ENCODE measurements at places on chromosomes 5 and 9. TPM values are rescaled to one million over a fixed set of nuclear protein-coding genes. Genes with fewer than 3 reads are reported as not detected.

- no peak for DNase-seq
These were observed 488 bp downstream of the SKIC3 start for GRCh38 chr5:95554331-95554646.

GRCh38 chr9:131304676-131305355 is 15.3 kb downstream of the PLPP7 start:
- DNase-seq = no peak

The CANX gene
- total RNA-seq = 377 TPM

The FGF18 gene
- total RNA-seq = 0.32 TPM

GRCh38 chr5:137887831-137888230 is 1.4 kb upstream of the PKD2L2 start:
- DNase-seq = no peak

The LCNL1 gene
- total RNA-seq = 0.14 TPM

DNA sequence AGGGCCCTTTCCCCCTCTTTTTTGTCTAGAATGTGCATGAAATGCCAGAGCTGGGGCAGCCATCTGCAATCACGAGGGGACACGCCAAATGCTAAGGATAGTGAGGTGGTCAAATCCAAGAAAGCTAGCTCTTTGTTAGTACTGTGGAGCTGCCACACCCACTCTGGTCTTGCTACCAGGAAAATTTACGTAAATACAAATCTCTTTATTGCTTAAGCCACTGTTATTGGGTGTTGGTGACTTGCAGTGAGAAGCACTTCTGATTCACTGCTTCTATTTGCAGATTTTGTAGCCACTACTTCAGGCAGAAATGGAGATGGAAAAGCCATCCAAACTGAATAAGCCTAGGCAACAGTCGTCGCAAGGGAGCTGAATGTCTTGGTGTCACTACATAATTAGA is 25.6 kb upstream of the SUSD1 start:
- DNase-seq = no peak

DNA sequence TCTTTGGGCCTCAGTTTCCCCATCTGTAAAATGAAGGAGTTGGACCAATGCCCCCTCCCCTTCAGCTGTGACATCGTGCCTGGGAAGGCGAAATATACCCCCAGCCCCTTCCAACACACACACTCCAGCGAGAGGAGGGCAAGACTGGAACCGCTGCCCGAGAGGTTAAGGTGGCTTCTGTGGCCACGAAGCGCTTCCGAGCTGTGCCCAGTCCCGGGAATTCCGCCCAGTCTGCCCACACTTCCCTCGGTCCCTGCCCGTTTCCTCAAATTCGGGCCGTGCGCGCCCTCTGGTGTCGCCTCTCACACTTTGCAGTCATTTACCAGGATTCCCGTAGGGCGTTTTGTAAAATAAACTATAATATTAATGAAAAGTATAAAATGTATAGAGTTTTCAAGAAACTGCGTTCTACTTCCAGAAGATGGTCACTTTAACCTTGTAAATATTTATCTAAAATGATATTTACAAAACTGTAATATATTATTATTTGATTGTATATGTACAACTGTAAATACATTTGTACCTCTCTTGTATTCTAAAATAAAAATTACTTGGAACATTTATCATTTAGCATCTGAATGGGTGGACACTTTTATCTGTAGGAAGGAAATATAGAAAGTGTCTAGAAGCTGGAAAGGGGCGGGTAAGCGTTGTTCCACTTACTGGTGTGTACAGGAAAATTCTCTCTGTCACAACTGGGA is 11.0 kb upstream of the EXOSC2 start:
- peak; percentile 37 for DNase-seq

DNA sequence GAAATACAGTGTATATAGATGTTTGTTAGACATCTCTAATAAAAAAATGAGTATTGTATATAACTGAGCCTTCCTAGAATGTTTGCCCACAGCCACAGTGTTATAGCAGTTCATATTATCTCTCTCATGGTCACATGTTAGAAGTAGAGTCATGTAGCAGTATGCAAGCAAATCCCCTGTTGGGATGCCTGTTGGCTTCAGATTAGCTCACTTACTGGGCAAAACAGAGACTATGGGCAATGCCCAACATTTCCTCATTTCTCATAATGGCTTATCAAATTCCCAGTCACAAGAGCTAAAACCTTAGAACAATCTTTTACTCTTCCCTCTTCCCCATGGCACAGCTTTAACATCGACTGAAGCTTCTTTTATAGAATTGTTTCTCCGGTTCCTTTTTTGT is 27.0 kb upstream of the PDCD1LG2 start:
- no peak for DNase-seq

GRCh38 chr5:15535938-15536337 is 36.0 kb downstream of the FBXL7 start:
- no peak for DNase-seq

DNA sequence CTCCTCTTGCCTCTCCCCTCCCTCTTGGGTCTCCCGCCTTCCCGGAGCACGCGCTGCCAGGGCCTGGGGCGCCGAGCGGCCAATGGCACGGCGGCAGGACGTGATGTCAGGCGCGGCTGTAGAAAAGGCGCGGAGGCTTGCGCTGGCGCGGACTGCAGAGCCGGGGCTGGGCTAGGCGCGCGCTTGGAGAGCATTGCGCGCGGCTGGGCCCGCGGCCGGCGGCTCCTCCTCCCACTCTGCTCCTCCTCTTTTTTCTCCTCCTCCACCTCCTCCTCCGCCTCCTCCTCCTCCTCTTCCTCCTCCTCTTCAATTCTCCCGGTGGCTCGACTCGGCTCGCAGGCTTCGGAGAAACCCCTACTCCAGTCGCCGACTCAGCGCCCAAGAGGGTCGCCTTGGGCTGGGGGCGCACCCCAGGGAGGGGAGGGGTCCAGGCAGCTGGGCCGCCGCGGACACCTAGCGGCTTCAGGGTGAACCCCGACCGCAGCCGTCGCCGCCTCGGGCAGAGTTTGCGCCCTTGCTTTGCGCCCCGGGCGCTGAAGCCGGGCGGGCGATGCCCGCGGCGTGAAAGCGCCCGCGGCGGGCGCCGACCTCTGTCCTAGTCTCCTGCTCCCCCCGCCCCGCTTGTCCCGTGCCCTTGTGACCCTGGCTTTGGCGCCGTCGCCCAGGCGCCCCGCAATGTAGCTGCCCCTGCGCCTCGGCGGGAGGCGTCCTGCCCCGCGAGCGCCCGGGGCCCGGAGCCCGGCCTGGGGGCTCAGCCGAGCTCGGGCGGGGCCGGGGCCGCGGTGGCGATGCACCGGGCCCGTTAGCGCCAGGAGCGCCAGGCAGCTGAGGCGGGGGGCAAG is at the start of gene LHX2:
TSS of gene LHX2 (plus strand) at position 309 of the 842 bp plus-strand sequence. CDS start 581 bp downstream, outside the sequence.
- DNase-seq = no peak

DNA sequence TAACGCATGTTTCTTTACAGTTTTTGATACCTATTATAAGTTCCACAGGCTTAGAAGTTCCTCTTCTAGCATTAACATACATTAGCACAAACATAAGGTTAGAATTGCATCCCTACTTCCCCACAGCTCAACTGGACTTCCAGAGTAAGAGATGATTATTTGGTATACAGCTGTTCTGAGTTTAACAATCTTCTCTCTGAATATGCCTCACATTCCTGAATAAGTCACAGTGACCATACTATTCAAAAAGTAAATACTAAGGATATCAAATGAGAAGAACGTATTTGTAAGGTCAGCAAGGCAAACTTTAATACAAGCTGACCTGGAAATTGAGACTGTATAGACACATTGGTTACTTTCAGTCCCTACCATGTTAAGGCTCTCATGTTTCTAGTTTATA is 21.3 kb downstream of the NR6A1 start:
- no peak for DNase-seq

GRCh38 chr5:122498163-122498562 is 186.1 kb downstream of the SNCAIP start:
- DNase-seq = no peak

GRCh38 chr5:100828071-100828897 is 74.8 kb downstream of the ST8SIA4 start:
- DNase-seq = no peak

Data from CD4-positive, alpha-beta memory T cell (primary cell).